Activated CD4-positive, alpha-beta T cell treated with anti-CD3 and anti-CD28 coated beads, Interleukin-2, amount 50 U/mL, for 1 hour (primary cell): ENCODE measurements at places on chromosomes 1 and 21.

DNA sequence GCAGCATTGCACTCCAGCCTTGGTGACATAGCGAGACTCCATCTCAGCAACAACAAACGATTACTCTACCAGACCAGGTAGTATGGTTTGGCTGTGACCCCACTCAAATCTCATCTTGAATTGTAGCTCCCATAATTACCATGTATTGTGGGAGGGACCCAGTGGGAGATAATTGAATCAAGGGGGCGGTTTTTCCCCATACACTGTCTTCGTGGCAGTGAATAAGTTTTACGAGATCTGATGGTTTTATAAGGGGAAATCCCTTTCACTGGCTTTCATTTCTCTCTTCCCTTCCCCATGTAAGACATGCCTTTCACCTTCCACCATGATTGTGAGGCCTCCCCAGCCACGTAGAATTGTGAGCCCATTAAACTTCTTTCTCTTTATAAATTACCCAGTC lies 66.0 kb downstream of the BACE2 start:
- DNase-seq = no peak

DNA sequence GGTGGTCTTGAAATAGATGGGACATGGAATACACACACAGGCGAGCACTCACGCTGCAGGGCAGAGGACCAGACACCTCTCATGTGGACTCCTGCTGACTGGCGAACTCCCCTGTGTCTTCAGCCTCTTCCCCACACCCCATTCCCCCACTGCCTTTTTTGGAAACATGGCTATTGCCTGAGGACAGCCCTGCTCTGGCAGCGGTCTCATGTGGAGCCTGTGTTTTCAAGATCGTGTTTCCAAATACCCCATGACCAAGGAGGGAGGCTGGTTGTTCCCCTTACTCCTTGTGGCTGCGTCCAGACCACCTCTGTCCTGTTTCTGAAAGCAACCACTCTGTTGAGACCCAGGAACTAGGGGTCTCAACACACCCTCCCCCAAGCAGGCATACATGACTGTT lies 119.4 kb downstream of the C1orf94 start:
- DNase-seq = no peak

DNA sequence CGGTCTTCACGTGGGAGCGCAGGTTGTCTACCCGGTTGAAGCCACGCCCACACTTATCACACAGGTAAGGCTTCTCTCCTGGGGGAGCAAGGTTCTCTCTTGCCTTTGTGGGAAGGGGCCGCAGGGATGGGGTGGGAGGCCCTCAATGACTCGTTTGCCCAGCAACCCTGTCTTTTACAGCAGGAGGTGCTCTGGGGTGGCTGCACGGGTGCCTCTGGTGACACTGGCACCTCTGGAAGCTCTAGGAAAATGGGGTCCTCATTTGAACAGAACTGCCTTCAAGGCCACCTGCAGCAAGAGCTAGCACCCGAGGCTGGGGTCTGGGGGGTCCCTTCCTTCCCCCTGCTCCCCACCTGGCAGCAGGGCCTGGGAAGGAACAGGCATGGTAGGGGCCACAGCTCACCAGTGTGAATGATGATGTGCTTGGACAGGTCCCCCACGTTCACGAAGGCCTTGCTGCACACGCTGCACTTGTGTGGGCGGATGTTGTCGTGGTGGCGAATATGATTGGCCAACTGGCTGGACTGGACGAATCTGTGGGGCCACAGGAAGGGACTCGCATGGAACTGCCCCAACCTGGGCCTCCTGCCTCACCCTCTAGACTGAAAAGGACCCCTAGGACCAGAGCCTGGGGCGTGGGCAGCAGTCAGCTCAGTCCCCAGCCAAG lies 33.1 kb downstream of the ZBTB17 start:
- DNase-seq = no peak

DNA sequence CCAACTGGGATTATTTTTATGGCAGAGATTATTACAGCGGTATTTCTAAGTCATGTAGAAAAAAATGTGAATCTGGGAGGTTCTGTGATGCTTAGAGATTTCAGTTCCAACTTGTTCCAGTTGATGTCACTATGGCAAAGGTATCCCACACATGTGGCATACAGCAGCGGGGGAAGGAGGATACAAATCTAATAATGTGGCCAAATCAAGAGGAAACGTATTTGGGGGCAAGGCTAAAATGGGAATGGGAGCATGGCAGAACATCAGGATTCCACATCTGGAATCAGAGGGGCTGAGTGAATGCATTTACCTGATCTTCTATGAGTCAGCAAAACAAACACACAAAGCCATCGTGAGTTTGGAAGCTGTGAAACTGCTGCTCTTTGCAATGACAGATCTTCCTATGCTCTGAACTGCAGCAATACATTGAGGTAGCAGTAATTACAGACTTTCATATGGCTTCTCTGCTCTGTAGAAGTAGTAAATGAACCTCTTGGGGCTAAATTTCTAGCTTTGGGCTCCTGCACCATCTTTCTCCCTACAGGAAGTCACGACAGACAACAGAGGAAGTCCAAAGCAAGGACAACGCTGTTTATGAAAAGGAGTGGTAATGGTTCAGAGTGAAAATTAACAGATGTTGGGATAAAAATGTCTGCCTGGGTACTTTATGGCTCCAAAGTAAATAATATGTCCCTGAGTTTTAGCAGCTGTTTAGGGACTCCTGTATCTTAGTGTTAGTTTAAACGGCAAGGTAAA lies 55.5 kb downstream of the GABPA start:
- no peak for DNase-seq

DNA sequence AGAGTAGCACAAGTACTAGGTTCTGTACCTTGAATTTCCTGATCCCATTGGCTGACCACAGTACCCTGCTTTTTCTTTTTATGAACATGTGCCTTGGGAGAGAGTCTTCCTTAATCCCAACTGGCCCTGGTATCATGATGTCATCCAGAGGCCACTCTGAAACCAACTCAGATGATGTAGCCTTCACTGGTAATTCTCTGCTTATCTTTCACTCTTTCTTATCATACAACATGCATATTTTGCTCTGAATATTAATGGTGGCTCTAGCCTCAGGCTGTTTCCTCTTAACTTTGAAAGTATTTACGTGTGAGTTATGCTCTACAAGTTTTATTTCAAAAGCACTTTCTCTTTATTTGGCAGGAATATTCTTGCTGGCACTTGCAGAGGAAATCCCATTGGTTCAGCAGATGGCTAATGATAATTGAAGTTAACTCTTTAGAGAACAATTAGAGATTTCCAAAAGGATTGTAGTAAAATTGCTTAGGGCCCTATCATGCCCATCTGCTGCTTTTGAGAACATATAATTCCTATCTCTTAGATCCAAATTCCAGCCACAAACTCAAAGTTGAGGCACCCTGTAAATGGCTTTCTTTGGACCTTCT lies 86.1 kb downstream of the PTGER3 start:
- DNase-seq = no peak

DNA sequence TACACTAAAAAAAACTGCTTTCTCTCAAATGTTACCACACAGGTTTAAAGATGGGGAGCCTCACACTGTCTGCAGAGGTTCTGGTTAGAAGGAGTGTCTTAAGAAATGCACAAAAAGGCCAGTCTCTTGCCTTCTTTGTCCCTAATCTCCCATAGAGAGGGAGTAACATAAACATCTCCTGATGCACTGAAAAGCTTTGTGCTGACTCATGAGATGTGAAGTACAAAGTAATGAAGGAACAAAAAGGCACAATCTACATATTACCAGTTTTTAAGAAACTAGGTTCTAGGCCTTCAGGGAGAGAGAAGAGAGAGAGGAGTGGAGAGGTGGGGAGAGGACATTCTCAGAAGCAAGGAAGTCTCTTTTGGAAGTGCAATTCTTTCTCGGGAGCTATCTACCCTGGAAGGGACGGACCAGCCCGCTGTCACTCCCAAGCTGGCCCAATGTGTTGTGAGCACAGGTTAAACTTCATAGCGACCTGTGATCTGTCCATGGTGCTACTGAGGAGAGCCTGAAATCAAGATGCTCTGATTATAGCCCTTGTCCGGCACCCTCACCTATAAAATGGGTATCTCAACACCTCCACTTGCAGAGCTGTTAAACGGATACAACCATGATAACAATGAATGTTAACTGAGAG lies 458.1 kb downstream of the DISC1 start:
- no peak for DNase-seq

DNA sequence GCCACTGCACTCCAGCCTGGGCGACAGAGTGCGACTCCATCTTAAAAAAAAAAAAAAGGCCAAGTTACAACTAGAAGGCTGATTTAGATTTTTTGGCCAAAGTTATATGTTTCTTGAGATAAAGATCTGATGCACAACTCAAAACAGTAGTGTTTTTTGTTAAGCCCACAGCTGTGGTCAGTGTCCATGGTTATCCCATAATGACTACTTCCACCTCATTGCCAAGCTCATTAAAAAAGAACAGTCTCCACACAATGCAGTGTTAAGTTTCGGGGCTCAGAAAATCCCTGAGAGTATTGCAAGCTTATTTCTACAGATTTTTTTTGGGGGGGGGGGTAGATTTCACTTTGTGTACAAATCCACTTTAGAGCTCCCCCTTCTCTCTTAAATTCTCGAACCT lies 120.5 kb downstream of the RUNX1 start:
- DNase-seq = no peak

- DNase-seq = no peak
Measured at GRCh38 chr1:25486602-25487001, 55.9 kb downstream of the MACO1 start.

DNA sequence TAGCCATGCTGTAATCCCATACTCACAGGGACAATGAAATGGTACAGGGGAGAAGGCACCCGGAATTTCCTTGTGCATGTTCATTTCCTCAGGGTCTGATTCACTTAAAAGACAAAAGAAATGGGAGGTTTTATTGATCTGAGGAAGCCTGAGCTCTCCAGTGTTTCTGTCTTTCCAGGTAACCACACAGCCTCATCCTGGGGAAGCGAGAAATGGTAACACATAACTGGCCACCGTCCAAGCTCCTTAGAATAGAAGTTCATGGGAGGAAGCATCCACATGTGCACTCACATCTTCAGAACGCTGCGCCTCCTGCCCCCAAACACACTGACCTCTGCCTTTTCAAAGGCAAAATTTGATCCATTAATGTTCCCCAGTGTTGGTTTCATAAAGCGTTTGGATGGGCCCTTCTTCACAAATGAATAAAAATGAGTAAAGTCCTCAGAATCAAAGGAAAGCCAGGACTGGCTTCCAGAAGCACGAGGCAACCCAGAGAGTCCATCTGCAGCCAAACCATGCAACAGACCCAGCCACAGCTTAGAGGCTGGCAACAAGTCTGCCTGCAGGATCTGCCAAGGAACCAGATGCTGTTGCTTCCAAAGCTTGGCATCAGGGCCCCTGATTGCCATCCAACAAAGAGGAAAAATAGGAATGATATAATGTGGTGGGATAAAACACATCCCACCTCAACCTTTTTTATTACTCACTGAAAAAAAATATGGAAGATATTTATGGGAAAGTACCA lies 120.3 kb downstream of the ZBTB18 start:
- DNase-seq = no peak

DNA sequence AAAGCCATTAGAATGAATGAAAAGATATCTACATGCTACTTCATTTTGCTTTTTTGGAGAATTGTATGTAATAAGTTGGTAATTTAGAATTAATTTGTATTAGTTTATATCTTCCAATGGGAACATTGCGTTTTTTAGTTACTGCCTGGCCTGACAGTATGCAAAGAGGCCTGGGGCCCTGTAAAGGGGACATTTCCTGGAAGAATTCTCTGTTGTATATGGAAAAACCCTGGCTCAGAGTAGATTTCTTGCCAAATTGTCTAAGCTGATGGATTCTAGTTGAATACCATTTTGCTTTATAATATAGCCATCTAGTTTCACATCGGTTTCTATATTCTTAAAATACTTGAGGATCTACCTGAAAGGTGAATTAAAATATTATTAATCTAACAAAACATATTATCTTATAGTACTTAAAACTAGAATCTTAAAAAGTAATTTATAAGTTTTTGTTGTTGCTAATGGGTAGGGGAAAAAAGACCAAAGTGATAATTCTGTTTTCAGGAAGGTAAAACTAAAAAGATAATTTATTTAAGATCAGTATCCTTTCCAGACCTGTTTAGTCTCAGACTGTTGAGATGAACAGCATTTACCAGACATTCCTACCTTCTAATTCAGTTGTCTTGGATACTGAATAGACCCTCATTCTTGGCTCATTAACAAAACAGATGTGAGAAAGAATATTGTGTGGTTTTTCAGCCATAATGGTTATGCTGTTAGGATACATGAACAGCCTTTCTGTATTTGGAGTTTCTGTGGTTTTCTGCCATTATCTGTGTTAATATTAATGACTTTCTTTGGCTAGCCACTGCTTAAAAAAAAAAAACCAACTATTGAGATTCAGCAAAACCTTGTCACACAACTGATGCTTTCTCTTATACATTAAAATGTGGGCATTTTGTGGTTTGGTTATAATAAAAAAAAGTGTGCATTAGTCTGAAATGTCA lies 4.8 kb downstream of the AGO3 start:
- DNase-seq = no peak

- no peak for DNase-seq
Measured at GRCh38 chr1:231420299-231420958, 1.7 kb downstream of the EGLN1 start.

DNA sequence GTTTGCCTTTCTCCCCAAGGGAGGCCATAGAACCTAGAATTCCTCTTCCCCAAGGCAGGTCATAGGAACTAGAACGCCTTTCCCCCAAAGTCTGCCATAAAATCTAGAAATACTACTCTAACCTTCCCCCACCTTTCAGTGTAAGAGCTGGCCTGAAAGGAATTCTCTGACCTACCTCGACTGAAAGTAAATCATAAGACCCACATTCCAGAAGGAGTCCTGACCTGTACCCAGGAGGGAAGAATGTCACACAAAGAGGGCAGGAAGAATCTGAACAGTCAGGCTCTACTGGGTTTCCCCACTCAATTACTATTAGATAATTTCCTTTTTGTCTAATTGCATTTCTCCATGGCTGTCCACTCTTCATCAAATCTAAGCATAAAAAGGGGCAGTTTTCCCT lies 5.7 kb upstream of the ATG4C start:
- DNase-seq = no peak

DNA sequence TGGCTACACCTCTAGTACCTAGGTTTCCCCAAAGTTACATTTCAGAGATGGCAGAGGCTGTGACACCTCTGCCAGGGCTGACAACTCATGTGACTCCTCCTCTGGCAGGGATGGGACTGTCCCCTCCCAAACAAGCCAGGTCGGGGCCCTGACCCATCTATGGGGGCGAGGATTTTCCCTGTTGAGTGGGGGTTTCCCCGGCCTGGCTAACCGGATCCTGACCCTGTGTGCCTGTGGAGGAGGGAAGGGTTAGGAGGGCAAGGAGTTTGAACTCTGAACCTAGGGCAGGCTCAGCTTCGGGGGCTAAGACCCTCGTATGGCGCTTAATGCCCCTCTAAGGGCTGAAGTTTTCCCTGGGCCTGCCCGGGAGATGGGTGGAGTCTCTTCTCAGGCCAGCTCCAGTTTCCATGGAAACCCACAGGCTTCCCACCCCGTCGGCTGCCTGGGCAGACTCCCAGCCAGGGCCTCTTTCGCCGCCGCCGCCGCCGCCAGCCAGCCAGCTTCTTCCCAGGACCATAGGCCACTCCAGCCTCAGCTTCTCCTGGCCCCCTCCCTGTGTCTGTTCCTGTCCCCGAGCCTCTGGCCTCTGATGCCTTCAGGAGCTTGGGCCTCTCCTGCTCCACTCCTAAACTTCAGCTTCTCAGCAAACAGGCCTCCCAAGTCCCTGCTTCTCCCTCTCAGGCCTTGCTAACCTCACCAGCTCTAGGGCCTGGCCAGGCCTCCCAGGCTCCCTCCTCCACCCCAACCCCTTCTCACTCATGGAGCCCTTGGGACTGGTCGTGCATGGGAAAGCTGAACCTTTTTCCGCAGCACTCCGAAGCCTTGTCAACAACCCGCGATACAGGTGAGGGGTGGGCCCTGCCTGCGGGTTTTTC lies at the start of gene BTBD19:
Gene BTBD19, plus strand, starts transcription at position 461 of the 875 bp plus-strand sequence. Its CDS starts 298 bp downstream, at position 759.
- peak; percentile 31 for DNase-seq

GRCh38 chr1:174671826-174672225 lies 224.1 kb downstream of the GPR52 start:
- no peak for DNase-seq
